NCI-H1436 treated with DMSO at 0.1 percent for 48 hours (cell line): ENCODE measurements at places on chromosomes 13 and 19.

DNA sequence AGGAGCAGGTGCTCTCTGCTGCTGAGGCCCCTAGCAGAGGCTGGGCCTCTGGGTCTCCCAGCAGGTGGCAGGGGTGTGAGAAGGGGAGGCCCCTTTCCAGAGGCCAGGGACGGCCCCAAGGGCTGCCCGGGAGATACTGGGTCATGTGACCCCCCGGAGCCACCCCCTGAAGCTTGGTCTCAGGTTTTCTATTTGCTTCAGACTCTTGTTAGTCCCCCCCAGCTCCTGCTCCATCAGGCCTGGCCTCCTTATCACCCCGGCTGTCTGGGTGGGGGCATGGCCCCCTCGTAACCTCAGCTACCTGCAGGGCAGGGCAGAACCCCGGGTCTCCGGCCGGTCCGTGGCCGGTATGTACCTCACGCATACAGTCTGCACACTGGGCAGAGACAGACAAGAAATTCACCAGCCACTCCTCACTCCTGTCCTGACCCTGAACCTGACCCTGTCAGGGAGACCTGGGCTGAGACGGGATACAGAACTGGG is 13.2 kb upstream of the TCF3 start:
- no peak for DNase-seq

DNA sequence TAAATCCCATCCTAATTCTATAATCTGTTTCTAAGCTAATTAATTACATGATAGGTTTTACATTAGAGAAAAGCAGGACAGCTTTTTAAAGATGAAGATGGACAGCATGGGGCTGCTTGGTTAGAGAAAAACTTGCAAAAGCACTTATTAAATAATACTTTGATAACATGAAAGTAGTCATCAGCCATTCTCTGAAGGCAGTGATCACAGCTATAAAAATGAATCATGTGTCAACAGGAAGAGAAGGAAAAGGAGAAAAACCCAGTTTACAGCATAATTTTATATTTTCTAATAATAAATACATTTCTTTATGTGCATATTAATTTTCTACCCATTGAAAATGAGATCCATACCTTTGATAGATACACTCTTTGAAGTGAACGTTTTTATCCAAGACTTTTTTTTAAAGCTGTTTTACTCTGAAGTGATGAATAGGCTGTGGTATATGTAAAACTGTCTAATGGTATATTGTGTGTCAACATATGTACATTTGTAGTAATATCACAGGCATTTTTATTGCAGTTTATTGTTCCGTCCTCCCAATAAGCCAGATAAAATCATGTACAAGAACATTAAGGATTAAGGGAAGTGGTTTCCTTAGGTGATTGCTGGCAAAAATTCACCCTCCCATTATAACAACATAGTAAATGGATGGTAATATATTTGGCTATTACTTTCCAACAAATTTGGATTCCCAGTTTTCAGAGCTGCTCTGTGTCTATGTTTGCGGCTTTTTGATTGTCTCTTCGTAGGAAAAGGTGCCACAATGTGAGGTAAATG is 1.3 kb upstream of the KLF5 start:
- DNase-seq: no peak

GRCh38 chr13:28576067-28576466 is 81.1 kb upstream of the FLT1 start:
- no peak for DNase-seq

DNA sequence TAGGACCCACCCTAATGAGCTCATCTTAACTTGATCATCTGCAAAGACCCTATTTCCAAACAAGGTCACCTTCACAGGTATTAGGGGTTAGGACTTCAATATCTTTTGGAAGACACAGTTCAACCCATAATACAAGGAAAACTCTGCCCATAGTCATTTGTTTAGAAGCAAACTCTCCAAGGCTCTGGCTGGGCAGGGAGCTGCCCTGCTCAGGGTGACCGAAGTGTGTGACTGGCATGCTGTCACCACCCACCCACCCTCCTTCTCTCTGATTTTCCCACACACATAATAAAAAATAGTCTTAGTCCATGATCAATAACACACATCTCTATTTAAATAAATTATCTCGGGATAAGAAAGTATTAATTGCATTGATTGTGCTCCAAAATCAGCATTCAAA is 161.1 kb downstream of the KCTD15 start:
- no peak for DNase-seq

- DNase-seq: no peak
These were observed 216.8 kb downstream of the TM9SF2 start for GRCh38 chr13:99717959-99718674.

- DNase-seq: no peak
These were observed 13.7 kb upstream of the SLC7A10 start for GRCh38 chr19:33239223-33239975.

DNA sequence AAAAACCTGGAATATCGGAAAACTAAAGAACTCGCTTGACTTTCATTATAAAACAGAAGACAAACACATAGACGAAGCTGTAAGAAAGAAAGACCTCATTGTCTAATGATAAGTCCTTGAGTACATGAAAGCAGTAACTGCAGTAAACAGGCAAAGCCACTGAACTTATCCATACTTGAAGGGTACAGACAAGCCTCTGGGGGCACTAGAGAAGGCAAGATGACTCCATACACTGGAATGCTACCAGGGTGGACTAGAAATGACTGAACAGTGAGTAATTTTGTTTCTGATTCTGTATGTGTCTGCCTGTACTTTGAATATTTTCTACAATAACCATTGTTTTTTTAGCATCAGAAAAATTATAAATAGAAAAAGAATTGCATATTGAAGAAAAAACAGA is 507.9 kb downstream of the UQCRFS1 start:
- DNase-seq: no peak

DNA sequence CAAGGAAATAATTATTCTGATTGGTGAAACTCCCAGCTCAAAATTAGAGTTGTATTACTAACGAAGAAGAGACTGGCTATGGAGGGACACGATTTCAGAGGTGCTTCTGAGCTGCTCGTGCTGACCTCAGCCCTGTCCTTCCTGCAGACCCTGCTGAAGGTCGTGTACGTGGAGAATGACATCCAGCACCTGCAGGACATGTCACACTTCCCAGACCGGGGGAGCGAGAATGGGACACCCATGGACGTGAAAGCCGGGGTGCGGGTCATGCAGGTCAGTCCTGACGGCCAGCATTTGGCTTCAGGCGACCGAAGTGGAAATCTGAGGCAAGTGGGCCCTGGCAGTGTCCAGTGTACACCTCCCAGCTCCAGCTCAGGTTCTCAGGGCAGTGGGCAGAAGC is 28.0 kb upstream of the OVOL3 start:
- DNase-seq: no peak

- no peak for DNase-seq
These were observed 872 bp downstream of the FARSA start for GRCh38 chr19:12932392-12933286.

DNA sequence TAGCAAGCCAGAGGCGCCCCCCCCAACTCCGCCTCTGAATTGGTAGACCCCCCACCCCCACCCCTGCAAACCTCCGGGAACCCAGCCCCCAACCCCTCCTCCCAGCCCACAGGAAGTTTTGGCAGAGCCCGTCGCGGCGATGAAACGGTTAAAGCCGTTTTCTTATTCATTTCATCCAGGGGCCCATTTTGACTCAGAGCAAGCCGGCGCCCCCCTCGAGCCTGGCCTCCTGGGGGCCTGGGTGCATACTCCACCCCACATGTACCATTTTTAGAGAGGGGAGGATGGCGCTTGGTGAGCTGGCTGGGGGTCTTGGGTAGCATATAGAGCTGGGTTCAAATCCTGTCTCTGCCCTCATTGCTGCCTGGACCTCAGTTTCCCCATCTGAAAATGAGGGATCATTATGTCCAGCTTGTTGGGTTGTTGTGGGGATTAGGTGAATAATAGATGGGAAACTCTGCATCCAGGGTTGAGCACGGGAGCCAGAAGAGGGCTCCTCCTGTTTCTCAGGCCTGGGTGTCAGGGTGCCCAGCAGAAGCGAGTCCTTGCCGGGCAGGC is 7.9 kb upstream of the JUNB start:
- DNase-seq: no peak

GRCh38 chr19:51123802-51124201 is 904 bp upstream of the SIGLEC9 start:
- DNase-seq: no peak

- DNase-seq: no peak
These were observed 235.8 kb upstream of the RFC3 start for GRCh38 chr13:33582121-33582520.

DNA sequence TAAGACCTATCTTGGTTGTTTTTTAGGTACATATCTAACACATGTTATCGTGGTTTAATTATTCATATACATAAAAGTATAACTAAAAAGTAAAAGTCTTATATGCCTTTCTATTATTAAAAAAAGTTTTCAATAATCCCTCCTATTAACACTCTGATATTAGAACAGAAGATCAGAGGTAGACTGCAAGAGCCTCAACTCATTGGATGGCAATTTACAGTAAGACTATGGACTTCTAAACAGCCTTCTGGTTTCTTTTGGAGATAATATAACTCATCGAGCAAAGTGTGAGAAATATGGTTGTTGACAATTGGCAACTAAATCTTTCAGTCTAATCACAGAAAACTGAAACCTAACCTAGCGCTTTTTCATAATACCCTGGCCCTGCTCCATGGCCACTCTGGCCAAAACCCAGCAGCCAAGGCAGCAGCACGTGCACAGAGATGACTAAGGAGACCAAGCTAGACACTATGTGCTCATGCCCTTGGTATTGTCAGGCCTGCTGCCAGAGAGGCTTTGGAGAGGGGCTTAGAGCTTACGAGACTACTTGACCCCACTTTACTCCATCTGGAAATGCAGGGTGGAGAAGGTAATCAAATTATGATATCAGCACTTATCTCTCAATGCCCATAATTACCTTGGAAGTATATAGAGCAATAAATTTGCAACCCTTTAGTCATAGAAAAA is 40.6 kb upstream of the EEF1AKMT1 start:
- DNase-seq: no peak

GRCh38 chr19:5345895-5346386 is 5.3 kb upstream of the PTPRS start:
- no peak for DNase-seq

DNA sequence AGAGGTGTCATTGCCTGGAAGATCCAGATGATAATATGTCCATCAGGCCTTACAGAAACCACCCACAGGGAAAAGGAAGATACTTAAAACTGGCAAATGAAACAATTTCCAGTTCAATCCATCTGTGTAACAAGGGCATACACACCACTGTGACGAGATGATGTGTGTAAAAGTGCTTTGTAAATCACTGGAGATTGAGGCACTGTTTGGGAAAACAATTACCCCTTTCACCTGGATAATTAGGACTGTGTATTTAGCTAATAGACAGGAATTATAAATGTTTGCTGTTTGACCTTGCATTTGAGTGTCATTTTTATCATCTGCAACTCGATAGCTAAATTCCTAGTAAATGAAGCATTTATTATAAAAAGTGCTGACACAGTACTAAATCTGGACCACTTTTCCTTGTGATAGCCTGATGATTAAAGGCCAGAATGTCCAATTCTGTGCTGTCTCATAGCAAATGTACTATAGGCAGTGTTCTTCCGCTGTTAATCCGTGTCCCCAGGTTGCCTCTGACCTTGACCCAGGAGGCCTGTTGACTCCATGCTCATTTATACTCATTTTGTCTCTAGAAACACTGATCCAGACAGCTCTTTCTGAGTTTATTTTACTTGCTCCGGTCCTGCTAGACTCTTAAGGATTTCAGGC is 105.8 kb downstream of the LACC1 start:
- peak; percentile 46 for DNase-seq

DNA sequence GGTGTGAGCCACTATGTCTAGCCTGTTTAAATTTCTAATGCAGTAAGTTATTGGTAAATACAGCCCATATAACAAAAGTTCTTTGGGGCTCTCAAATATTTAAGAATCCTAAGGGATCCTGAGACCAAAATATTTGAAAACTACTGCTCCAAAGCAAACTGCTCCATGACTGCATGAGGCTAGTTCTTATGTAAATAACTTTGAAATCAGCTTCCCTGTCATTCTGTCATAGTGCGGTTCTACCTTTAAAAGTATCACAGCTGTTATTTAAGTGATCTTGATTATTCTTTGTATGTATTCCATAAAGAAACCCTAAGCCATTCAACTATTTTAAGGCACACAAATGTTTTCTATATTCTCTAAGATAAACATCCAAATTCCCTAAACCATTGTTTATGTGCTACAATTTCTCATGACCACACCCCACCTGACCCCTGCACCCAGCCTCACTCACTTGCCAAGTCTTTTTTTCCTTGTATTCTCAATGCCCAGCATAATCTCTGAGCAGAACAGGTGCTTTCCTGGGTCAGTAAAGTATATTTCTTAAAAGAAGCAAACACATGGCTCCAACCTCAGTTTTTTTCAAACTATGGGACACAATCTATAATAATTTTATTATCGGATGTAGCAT is 146.6 kb downstream of the RNF17 start:
- no peak for DNase-seq

DNA sequence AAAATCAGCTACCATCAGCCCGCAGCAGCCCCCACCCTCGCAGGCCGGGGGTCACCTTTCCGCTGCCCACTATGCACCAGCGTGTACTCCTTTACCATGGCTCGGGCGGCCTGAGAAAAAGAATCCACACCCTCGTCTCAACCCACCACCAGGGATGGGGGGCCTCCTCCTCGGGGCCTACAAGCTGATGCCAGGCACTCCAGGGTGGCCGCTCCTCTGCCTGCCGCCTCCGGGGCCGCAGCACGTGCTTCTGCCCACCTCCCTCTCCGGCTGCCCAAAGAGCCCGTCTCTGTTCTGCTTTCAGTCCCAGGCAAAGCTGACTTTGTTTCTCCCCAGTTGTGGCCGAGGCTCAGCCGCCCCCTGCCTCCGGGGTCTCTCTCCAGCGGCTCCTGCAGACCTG is 11.1 kb upstream of the MEX3D start:
- no peak for DNase-seq

- no peak for DNase-seq
These were observed 191.8 kb downstream of the PCCA start for GRCh38 chr13:100280681-100281080.

- DNase-seq: no peak
These were observed 256 bp downstream of the MICOS13 start for GRCh38 chr19:5680084-5680436.

DNA sequence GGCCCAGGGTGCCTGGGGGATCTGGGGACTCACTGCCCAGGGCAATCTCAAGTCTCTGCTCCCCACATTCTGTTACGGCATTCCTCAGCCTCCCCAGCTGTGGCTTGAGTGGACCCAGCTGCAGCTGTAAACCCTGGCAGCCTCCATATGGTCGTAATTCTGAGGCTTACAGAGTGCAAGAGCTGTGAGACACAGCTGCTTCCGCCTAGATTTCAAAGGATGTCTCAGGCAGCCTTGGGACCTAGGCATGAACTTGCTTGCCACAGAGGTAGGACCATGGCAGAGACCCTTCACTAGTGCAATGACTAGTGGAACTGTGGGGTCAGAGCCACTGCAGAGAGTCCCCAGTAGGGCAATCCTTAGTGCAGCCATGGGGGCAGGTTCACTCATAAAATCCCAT is 297.5 kb downstream of the ENOX1 start:
- no peak for DNase-seq

GRCh38 chr13:27408074-27408473 is 16.3 kb upstream of the GTF3A start:
- DNase-seq: no peak
